ENCODE measurements at places on chromosomes 1 and 21.
A peak's percentile ranks its signal among the peaks of the same experiment; 100 is the strongest.

- DNase-seq = no peak
Observed at GRCh38 chr1:26705788-26706311, 10.0 kb downstream of the ARID1A start.

DNA sequence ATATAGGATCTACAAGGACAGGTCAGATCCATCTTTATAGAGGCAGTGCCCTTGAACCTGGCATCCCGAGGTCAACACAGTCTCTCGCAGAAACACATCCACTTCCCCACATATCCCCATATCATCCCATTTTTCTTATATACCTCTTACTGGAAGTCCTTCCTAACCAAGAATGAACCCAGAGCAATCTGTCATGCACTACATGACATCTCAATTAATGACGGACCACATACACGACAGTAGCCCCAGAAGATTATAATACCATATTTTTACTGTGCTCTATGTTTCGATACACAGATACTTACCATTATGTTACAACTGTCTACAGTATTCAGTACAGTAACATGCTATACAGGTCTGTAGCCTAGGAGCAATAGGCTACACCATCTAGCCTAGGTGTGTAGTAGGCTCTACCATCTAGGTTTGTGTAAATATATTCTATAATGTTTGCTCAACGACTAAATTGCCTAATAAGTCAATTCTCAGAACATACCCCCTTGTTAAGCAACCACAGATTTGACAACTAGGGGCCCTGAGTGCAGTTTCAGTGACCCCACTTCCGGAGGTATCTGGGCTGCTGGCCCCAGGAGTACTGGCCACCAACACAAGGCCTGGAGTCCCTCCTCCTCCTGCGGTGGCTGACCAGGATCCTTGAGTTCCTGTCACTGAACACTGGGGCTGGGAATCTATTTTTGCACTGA is 28.1 kb downstream of the PTPN14 start:
- no peak for DNase-seq

DNA sequence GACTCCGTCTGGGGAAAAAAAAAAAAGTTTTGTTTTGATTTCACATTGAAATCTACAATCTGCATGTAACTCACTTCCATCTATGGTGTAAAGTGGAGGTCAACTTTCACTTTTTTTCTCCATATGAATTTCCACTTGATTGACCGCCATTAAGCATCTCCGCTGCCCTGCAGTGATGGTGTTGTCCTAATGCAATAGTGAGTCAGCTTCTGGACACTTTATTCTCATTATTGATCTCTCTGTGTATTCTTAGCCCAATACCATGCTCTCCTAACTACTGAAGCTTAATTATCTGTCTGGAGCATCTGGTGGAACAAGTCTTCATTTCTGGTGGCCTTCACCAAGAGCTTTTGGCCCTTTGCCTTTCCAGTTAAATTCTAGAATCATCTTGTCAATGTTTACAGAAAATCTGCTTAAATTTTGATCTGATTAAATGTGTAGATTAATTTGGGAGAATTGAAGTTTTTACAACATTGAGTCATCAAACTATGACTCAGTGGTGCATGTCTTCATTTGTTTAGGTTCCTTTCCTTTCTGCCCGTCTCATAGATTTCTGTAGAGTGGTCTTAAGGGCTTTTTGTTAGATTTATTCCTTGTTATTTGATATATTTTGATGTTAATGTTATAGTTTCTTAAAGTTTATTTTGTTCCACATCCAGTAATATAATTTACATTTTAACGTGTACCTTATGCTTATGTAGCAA is 181.5 kb downstream of the PRDM2 start:
- DNase-seq = no peak

DNA sequence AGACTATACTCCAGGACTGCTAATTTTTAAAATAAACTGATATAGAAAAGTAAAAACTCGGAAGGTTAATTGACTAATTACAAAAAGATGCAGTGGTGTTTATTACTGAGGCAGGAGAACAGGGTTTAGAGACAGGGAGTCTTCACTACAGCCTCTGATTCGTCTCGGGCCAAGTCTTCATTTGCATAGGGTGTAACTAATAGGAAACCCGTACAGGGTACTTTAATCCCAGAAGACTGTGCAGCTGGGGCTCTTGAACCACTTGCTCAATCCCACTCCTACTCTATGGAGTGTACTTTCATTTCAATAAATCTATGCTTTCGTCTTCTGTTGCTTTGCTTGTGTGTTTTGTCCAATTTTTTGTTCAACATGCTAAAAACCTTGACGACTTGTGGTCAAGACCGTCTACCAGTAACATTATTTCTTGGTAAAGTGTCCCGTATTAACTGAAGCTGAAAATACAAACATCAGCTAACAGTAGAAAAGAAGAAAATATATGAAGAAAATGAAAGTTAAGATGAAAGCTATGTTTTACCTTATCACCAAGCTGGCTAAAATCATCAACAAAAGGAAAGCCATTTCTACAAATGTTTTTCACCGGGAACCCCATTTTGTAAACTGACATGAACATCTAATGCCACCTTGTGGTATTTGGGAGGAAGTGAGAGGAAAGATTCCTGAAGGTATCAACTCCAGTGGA is 8.0 kb downstream of the SDHB start:
- no peak for DNase-seq

- no peak for DNase-seq
Observed at GRCh38 chr21:46065914-46066551, 31.9 kb upstream of the COL6A2 start.

GRCh38 chr1:160951443-160952128 is 3.0 kb downstream of the ITLN2 start:
- DNase-seq = peak; percentile 7

DNA sequence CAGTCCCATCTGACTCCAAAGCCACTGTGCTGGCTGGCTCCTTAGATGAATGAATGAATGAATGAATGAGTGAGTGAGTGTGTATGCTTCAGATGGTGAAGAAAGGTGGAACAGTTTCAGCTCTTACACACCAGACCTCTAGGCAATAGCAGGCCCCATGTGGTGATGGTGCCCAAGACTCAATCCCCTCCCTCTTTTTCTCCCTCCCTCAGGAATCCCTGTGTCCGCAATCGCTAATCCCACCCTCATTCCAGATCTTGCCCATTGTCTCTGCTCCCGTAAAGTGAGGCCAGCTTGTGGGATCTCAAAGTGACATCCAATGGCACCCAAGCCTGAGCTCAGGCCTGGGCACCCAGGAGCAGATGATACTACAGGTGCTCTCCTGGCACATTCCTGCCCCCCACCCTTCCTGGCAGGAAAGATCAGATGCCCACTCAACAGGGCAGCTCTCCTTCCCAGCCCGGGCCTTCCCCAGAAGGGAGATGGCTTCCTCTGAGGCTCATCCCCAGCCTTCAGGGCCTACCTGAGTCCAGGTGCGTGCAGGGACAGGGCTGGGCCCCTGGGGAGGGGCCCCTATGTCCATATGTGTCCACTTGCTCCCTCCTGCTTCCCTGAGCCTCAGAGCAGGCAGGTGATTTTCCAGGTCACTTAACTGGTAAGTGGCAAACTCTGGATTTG is 106.4 kb downstream of the HMGB4 start:
- DNase-seq = no peak

DNA sequence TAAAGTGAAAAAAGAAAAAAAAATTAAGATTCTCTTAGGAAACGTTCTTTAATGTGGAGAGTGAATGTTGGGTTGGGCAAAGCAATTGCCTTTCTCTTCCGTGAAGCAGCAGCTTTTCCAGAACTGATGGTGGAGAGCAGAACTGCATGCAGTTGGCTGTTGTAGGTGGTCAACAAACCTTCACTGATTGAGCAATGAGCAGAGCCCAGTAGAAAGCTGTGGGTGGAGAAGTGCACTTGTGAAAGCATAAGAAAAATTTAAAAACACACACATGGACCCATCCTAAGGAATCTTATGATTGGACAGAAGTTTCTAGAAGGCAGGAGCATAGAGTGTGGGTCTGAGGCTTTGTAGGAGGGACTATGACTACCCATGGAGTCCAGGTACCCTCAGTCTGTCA is 4.5 kb downstream of the PRELP start:
- DNase-seq = no peak

DNA sequence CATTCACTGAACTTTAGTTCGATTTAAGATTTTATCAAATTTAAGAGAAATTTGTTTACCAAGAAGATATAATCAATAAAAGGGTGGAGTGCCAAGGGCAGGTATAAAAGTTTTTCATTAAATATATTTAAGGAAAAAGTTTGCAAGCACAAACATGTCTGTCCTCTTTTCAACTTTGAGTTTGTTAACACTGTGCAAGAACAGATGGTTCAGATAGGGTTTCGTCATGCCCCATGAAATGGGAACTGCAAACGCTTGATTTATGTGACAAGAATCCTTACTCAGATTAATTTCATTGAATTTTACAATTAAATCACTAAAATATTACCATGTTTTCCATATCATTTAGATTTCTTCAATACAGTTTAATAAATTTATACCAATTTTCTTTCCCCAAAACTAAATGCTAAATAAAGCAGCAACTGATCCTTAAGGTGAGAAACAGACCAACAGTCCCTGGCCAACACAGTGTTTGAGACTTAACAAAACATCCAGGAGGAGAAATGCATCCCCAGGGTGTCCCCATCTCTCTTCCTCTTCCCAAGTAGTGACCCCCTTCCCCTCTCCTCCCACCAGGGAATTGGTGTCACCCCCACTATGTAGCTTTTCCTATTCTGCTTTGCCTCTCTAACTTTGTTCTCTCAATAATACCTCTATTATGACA is 292.9 kb downstream of the LTN1 start:
- no peak for DNase-seq

DNA sequence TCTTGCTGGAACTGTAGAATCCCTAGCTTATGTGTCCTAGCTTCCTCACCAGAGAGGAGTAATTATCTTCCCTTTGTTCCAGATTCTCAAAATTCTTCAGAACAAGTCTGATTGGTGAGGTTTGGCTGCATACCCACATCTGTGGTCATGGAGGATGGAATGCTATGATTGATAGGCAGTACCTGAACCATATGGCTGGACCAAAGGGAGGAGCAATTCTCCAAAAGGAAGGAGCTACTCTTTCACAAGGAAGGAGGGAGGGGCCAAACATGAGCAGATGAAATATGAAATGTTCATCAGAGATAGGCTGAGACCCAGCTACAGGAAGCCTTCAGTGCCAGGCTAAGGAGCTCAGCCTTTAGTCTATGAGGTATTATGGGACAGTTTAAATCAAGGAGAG is 5.0 kb upstream of the RNF19B start:
- DNase-seq = no peak

- DNase-seq = peak; percentile 29
Observed at GRCh38 chr1:185439727-185440415, 122.8 kb upstream of the IVNS1ABP start.

- no peak for DNase-seq
Observed at GRCh38 chr1:46152016-46152415, 19.6 kb upstream of the PIK3R3 start.

DNA sequence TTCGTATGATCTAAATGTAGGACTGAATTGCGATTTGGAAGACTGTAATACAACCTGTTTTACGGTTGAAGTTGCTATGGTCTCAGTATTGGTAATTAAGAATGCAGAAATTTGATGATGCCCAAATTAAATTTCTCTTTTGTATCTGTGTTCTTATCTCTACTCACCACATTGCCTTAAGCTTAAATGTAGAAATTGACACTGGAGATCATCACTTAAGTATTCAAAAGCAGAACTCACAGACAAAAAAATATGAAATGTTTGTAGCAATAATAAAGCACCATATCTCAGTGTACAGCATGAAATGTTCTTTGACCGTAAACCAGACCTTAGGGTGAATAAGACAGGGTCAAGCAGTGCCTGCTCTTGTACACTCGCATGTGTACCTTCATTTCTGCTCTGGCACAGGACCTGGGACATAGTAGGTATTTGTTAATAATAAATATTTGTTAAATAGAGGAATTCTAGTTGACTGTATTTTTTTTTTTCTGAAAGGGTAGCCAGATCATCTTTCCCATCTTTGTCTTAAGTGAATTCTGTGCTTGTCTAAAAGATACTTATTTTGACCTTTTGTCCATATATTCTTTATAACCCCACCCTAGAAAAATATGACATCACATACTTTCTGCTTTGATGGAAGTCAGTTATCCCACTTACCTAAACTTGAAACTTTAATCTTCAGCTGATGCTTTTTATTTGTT is 1.5 kb downstream of the CDC7 start:
- no peak for DNase-seq

DNA sequence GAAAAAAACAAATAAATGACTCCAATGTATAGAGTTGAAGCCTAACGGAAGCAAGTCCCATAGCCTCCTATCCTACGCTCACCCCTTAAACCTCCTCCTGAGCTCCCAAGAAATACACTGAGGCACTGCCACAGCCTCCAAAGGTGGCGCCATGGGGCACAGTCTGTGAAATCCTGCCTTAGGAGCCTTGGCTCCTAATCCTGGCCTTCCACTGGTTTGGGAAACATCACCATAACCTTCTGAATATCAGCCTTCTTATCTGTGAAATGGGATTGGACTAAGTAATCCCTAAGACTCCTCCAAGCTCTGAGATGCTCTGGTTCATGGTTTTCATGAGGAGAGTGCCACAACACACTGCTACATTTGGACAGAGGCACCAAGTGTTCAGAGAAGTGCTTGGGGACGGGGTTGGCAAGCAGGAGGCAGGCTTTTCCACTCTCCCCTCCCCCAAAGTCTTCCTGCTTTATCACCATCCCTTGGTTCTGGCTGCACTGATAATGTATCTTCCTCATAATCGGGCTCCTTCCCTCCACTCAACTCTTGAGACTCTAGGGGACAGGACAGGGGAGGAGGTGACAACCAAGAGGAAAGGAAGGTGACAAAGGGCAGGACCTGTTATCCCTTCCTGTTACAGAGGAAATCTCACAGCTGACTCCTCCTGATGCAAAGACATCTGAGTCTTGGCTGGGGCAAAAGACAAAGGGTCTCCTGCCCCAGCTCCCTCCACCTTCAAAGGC is 2.7 kb downstream of the SLAMF7 start:
- no peak for DNase-seq

- no peak for DNase-seq
Observed at GRCh38 chr1:101959456-101959855, 37.3 kb downstream of the OLFM3 start.

GRCh38 chr1:156509424-156510034 is 9.0 kb upstream of the MEF2D start:
- no peak for DNase-seq

- no peak for DNase-seq
Observed at GRCh38 chr1:166933140-166933539, 42.2 kb downstream of the ILDR2 start.

GRCh38 chr1:54215523-54215922 is 15.6 kb downstream of the MRPL37 start:
- DNase-seq = no peak

- DNase-seq = peak; percentile 82
Observed at GRCh38 chr1:173420330-173420806, 56.8 kb upstream of the PRDX6 start.

- DNase-seq = no peak
Observed at GRCh38 chr1:172117800-172118199, 276.5 kb downstream of the DNM3 start.

- DNase-seq = no peak
Observed at GRCh38 chr1:183209533-183210158, 23.6 kb downstream of the LAMC2 start.

Measured in glomerular endothelial cell (primary cell).